ENCODE measurements at places on chromosomes 12 and 14.

GRCh38 chr12:101885912-101886561, 8.7 kb downstream of the DRAM1 start:
- DNase-seq: no peak

DNA sequence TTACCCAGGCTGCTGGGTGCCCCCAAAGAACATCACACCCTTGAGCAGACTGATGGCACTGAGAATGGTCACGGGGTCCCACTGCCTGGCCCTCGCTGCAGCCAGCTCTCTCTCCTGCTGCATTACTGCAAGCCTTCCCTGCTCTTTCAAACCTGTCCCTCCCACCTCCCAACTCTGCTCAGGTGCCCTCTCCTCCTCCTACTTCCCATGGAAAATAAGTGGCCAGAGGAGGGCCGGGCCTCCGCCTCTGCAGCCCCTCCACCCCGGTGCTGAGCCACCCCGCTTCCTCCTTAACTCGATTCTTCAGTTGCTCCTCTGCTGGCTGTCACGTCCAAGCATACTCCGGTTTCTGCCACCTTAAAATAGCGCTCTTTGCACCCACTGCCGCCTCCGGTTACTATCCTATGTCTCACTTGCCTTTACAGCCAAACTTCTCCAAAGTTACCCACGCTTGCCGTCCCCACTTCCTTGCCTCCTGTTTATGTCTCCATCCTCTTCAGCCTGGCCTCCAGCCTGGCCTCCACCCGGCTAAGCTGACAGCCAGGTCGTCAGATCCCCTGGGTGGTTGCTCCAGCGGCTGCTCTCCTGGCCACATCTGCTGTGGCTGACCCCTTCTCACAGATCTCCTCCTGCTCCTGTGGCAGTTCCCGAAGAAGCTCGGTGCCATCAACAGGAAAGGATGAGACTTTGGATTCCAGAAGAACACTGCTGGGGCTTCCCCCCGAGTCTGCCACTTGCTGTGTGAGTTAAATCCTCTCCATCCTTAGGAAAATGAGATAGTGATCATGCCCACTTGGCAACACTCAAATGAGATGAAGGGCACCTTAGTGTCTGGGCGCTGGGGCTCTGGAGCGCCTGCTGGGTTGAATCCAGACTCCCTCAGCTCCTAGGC, 7.7 kb downstream of the SMIM41 start:
- no peak for DNase-seq

DNA sequence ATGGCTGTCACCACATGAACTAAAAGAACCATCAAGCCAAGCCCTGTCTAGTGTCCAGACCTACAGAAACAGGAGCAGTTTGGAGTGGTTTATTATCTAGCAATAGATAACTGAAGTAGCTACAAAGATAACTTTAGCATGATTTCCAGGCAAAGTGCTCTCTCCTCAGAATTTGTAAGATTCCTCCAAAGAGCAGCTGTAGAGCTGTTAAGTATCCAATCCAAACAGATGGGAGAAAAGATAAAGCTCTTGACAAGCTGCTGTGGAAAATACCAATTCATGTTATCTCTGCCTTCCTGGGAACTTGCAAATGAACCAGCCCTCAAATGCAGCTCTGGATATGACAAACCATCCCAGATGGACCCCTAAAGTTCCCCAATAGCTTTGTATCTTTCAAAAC, 78.9 kb upstream of the RESF1 start:
- peak; percentile 75 for DNase-seq

- no peak for DNase-seq
Observed at GRCh38 chr12:43162138-43162537, 389.9 kb downstream of the ADAMTS20 start.

DNA sequence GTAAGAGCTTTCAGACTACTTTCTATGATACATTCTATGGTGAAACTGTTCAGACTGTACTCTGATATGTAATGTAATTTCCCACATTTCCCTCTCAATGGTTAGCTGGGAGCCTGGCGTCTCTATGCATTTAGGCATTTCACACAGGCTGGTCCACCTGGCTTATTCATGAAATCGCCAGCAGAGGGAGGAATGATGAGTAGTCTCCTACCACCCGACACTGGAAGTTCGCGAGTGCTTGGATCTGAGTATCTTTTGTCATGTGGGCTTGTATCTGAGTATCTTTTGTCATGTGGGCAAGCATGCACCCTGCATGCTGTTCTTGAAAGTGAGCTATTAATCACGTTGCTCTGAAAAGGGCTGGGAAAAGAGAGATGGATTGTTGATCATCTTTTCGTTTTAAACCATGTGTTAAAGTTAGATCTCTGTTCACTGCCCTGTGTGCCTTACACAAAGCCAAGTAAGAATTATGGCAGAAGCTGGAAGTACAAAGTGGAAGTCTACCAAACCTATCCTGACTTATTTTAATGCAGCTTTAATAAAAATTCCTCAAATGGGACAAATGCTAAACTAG, 235.0 kb downstream of the ATP23 start:
- peak; percentile 33 for DNase-seq

- no peak for DNase-seq
Observed at GRCh38 chr14:99450266-99450665, 30.4 kb downstream of the SETD3 start.

DNA sequence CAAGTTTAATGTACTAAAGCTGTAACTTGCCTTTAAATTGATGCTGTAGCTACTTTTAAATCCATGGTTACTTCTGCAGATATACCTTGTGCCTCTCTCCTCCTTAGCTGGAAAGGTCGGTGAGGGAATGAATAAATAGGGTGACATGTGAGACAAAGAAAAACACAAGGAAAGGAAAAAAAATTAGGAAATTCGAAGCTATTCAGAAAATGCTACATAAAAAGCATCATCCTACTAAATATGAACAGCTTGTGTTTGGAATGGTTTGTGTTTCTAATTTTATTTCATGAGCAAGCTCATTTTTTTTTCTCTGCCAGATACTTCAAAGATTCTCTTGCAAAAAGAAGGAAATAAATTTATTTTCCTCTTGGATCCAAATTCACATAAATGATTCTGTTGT, 186.3 kb upstream of the NUDT4 start:
- DNase-seq: no peak

DNA sequence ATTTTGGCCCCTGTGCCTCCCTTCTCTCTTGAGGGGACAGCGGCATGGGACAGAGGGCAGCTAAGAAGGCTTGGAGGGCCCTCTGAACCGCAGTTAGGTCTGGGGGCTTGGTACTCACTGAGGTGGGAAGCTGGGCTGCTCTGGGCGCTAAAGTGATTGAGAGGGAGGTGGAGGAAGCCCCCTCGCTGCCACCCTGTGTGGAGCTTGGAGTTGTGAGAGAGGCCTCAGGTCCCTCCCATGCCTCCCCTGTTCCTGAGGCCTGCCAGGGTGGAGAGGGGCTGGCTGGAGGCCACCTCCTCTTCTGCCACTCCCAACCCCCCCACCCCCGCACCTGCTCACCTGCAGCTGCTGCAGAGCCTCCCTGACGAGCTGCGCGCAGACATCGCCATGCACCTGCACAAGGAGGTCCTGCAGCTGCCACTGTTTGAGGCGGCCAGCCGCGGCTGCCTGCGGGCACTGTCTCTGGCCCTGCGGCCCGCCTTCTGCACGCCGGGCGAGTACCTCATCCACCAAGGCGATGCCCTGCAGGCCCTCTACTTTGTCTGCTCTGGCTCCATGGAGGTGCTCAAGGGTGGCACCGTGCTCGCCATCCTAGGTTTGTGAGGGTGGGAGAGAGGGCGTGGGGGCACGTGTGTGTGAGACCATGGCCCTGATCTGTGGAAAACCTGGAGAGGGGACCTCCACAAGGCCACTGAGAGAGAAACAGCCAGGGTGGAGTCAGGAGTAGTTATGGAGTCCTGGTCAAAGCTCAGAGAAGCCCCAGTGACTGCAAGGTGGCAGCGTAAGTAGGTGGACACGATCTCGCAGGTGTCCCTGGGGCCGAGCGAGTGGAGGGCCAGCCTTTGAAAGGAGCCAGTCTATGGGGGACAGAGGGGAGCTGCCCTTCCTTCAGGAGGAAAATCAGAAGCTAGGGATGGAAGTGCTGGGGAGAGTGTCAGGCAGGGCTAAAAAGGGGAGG, 11.2 kb downstream of the KCNH3 start:
- peak; percentile 71 for DNase-seq

- DNase-seq: no peak
Observed at GRCh38 chr12:31220633-31221550, 105.1 kb downstream of the SINHCAF start.

- DNase-seq: no peak
Observed at GRCh38 chr12:71642264-71642663, 21.4 kb downstream of the ZFC3H1 start.

GRCh38 chr12:1681493-1681807, 9.4 kb upstream of the ADIPOR2 start:
- DNase-seq: no peak

DNA sequence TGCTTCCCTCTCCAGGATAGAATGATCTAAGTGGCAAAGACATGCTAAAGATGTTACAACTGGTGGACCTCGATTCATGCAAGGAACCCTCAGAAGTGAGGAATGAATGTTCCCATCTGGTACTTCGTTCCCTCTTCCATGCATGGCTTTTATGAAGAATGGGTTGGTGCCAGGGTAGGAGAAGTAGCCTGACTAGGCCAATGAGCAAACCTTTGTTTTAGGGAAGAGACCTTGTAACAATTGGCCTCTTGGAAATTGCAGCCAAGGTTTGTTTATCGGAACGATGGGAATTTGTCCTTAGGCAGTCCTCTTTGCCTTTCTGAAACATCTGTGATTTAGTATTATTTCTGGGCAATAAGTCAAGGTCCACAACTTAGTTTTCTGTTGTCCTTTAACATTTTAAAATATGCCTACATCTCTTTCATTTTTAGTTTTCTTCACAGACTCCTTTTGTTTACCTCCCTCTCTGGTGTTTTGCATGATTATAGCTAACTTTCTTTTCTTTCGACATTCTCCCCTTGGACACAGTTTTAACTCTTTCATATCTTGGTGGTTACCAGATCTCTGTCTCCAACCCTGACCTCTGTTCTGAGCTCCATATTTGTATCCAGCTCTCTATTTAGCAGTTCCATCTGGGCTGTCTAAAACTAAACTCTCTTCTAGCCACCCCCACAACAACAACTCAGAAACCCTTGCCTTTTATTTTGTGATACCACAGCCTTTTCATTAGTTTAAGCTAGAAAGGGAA, 70.0 kb downstream of the DIP2B start:
- DNase-seq: no peak

DNA sequence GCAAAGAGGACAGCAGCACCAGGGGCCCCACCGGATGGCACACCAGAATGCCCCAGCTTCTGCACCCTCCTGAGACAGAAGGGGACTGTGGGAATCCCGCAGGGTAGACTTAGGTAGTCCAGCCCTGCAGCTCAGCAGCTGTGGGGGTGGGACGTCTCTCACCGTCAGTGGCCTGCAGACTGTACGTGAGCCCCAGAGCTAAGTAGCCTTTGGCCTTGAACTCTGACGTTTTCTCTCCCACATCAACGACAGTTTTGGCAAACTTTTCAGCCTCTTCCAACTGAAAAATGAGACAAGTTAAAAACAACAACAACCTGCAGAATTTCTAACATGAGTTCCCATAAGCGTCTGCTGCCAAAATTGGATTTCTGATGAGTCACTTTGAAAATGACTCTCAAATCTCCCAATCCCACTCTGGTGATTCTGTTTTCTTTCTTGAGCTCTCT, 161.4 kb downstream of the TTC7B start:
- no peak for DNase-seq

DNA sequence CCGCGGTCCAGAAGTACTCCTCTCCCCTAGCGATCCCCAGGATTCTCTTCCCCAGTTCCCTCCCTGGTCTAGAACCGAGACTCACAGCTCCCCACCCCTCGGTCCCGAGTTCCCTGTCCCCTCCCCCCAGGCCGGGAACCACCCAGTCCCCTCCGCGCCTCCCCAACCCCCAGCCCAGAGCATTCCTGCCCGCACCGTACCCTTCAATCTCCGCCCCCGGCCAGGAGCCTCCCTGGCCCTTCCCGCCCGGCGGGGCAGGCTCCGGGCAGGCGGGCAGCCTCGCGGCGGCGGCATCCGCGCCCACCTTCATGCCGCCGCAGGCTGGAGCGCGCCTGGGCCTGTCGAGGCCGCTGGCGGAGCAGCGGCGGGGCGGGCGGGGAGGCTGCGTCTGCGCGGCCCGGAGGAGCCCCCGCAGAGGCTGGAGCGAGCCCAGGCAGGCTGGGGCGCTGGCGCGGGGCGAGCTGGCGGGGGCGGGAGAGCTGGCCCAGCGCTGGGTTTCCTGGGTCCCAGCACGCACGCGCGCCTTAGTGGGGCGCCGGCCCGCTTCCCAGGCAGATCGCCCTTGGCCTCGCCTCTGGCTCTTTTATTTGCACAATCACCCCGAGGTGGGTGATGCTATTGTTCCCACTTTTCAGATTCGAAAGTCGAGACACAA, 22.2 kb upstream of the GPR132 start:
- DNase-seq: peak; percentile 82

- DNase-seq: peak; percentile 18
Observed at GRCh38 chr12:70120970-70121369, 122.3 kb upstream of the CNOT2 start.

GRCh38 chr12:121252712-121253345, 42.9 kb downstream of the P2RX4 start:
- no peak for DNase-seq

DNA sequence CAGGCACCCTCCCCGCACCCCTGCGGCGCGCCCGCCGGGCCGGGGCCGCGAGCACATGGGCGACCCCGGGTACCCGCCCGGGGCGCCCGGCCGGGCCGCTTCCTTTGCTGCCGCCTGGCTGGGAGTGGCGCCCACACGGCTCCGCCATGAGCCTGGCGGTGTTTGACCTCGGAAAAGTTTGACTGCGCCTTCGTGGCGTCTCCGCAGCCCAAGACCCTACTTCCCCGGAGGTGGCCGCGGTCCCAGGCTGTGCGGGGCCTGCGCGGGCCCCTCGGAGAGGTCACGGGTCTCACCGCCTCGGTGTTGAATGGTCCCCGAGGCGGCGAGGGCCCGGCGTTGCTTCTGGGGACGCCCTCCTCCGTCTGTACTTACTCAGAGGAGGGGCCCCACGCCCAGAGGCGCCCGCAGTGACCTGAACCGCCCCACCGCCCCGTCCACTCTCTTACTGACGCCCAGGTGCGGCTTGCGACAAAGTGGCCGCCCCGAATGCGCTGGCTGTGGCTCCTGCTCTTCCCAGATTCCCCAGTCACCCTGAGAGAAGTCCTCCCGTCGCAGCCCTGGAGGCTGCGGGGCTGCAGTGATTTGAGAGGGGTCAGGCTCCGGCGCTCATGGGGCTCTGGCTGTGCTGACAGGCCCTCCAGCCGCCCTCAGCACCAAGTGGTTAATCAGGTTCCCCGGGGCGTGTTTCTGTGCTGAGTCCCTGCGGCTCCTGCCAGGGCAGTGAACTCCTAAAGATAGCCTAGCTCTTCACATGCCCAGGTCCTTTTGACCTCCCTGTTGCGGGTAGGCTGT, 5.8 kb downstream of the KMT5A start:
- no peak for DNase-seq

DNA sequence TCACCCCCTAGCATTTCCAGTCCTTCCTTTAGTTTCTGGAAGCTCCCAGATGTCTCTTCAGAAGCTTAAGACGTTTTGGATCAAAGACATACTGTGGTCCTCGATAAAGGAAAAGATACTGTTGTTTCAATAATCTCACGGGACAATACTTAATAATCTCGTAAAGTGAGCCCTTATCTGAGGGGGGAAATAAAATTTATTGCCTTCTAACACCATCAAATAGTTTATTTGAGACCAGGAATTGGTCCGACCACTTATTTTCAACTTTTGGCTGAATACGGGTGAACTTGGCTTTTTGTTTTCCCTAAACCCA, 640 bp upstream of the G2E3 start:
- DNase-seq: no peak

GRCh38 chr14:31164115-31164514, 43.5 kb downstream of the HECTD1 start:
- no peak for DNase-seq

- DNase-seq: no peak
Observed at GRCh38 chr12:13084898-13085640, 18.4 kb downstream of the GSG1 start.

- peak; percentile 75 for DNase-seq
Observed at GRCh38 chr12:49827401-49828099, 663 bp downstream of the NCKAP5L start.

- peak; percentile 77 for DNase-seq
Observed at GRCh38 chr12:51368640-51369517, 22.3 kb downstream of the GALNT6 start.
